MM.1S (cell line): ENCODE measurements at places on chromosomes 5 and 9.

DNA sequence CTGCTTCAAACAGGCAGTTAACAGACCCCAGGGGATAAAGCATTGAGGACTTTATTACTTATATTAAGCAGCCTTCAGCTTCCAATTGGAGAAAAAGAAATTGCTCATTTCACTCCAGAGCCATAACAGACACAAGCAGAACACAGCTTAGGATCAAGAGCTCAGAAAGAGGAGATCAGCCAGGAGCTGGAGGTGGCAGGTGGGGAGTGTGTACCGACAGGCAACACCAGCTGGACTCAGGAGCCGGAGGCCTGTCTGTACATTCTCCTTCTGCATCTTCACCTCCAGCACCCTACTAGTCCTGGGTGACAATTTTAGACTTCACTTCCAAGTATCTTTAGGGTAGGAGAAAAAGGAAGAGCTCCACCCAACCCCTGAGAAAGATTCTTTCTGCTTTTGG, 35.8 kb downstream of the NRG2 start:
- no peak for DNase-seq

DNA sequence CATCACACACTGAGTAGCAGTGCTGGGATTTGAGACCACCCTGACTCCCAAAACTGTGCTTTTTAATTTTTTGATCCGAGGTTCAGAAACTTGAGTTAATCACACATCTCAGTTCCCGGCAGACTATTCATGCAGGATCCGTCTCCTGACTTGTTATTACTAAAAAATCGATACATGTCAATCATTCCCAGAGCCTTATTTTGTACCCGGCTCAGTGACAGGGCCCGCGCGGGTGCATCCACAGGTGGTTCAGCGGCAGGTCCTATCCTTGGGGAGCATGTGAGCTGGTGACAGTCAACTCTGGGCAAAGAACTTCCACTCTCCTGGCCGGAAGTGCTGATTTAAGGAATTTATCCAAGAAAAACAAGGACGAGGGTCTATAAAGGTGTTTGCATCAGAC, 95.9 kb upstream of the MVB12B start:
- DNase-seq: no peak

GRCh38 chr9:135797507-135798262, 95.7 kb downstream of the KCNT1 start:
- no peak for DNase-seq

GRCh38 chr9:135701959-135702721, at the start of gene KCNT1:
Gene KCNT1, plus strand, starts transcription at chr9:135702185. Its CDS starts 74 bp downstream, at chr9:135702259.
- peak; percentile 11 for DNase-seq

DNA sequence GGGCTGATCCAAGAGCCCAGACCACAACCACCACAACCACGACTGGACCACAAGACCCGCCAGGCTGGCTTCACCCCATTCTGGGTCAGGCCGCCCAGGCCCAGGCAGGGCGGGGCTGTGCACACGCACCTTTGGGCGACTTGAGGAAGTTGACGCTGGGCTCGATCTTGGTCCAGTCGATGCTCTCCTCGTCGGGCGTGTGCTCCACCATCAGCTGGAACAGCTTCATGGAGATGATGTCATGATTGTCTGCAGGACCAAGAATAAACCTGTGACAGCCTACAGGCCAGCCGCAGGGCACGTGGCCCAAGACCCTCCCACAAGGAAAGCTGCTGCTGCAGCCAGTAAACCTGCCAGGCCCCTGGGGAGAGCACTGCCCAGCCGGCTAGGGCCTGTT, 17.3 kb downstream of the LMAN2 start:
- no peak for DNase-seq

DNA sequence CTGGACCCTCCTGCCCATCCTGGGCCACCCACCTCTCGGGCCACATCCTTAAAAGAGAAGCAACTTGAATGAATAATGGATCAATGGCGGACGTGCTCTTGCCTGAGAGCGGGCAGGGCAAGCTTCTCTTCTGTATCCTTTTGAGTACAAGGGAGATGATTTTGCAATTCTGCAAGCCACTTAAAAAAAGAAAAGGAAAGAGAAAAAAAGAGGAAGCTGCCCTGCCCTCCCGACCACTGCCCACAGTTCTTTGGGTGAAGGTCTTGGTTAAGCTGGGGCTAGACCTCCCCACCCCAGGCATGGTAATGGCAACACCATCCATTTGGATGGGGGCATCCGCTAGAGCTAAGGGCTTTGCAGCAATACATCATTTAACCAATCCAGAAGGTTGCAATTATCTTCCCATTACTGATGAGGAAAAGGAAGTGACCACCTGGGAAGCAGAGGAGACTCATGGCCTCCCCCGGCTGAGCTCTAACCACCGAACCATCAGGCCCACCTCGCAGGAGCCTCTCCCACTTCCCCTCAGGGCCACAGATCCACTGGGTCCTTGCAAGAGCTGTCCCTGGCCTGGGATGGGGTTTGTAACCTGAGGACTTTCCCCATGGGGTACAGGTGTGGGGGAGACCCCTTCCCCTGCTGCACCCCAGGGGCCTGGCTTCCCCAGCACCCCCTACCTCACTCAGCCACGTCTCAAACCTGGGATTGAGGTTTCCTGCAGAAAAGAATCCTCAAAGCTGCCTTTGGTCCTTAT, 27.8 kb upstream of the LAMC3 start:
- no peak for DNase-seq
